Activated T-cell treated with anti-CD3 and anti-CD28 coated beads for 24 hours (primary cell): ENCODE measurements at places on chromosomes 3 and 15.

- no peak for DNase-seq
Measured at GRCh38 chr3:142953443-142953842, 10.0 kb downstream of the PAQR9 start.

GRCh38 chr3:157109267-157110141 lies 50.4 kb downstream of the CCNL1 start:
- DNase-seq: no peak

GRCh38 chr15:33344111-33344510 lies 33.3 kb downstream of the RYR3 start:
- DNase-seq: no peak

- DNase-seq: no peak
Measured at GRCh38 chr3:123371426-123371825, 77.5 kb downstream of the ADCY5 start.

DNA sequence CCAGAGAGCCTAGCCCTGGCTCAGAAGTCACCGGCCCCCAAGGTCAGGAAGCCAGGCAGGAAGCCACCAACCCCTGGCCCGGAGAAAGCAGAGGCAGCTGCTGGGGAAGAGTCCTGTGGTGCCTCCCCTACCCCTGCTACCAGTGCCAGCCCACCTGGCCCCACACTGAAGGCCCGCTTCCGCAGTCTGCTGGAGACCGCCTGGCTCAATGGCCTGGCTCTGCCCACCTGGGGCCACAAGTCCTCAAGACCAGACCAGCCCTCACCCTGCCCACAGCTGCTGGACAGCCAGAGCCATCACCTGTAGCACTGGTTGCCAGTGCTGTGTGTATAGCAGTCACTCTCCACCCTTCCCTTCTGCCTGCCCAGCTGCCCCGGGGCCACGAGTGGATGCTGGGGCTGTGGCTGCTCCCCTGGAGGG lies 9.1 kb downstream of the C15orf39 start:
- DNase-seq: no peak

DNA sequence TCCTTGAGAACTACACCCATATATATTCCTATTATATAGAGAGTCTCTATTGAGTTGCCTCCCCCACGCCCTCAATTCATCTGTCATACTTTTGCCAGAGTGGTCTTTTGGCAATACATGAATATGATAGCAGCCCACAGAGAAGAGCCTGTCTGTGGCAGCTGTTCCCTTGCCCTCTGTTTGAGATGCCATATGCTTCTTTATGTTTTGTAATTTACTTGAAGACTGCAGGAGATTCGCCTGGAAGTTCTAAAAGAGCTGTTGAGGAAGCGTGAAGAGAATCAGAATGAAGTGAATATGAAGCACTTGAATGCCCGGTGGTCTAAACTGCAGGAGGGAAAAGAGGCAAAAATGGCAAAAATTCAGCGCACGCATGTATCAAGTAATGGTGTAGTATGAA lies 27.2 kb downstream of the CFAP91 start:
- DNase-seq: no peak

DNA sequence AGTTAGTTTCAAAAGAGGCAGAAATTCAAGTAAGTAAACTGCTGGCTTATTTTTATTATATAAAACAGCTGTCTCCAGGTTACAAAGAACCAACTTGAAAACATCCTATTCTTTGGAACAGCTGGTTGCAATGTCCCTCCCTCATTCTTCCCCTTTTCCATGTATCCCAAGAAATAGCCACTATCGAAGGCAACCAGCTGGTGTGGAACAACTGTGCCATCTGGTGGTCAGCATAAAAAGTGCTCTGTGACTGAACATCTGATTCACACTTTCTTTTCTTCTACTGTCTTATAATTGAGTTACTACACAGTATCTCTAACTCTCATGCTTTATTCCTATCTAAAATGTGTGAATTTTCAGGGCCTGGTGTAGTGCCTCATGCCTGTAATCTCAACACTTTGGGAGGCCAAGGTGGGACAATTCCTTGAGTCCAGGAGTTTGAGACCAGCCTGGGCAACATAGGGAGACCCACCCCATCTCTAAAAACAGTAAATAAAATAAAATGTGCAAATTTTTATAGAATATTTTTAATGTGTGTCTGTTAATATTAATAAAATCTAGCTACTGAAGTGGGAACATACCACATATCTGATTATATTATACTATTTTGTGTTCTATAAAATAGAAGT lies 9.6 kb downstream of the OSBPL11 start:
- DNase-seq: peak; percentile 28

- DNase-seq: no peak
Measured at GRCh38 chr3:46412786-46413298, 5.8 kb downstream of the CCRL2 start.

DNA sequence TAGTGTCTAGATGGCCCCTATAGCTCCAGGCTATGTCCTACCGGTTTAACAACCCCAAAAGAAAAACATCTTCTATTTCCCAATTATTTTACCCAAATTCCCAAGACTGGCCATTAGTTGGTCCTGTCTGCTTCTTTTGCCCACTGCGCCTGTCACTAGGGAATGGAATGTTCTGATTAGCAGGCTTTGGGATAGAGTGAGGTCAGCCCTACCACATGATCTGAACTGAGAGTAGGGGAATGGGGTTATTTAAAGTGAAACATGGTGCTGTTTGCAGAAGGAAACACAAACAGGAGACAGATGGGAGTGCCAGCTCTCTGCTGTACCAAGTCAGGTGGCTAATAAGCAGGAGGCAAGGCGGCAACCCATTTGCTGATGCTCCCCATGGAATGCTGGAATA lies 635.6 kb upstream of the CFAP20DC start:
- no peak for DNase-seq

- DNase-seq: no peak
Measured at GRCh38 chr3:85838921-85839320, 880.1 kb downstream of the CADM2 start.

DNA sequence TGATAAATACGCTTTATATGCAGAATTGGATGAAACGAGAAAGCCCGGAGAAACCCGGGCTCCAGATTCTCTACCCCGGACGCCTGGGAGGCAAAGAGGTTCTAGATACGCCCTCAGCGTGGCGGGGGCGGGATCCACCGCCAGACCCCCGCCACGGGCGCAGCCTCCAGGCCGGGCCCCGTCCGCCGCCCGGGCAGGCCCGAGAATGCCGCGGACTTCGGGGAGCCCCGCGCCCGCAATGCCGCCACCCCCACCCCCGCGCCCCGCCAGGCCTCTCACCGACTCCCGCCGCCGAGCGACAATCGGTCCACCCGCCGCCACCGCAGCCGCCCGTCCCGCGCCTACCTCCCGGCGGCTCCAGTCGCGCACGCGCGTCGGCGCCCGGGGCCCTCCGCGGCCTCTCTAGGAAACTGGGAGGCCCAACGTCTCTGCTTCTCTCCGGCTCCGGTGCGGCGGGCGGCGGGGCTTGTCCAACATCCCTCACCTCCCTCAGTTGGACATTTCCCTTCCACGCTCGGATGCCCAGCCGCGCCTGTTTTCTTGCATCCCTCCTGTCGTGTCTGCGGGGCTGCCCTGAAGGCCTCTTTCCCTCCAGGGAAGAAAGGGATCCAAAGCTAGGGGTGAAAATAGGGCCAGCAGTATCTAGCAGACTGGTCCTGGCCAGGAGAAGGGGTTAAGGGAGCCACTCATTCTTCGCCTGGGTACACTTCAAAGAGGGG lies at the start of gene ZNF445:
ZNF445 (minus strand) TSS at position 359 of the 719 bp plus-strand sequence. CDS start 22,121 bp downstream, outside the sequence.
- DNase-seq: peak; percentile 72

GRCh38 chr3:129040579-129041300 lies 19.8 kb upstream of the GP9 start:
- DNase-seq: no peak

DNA sequence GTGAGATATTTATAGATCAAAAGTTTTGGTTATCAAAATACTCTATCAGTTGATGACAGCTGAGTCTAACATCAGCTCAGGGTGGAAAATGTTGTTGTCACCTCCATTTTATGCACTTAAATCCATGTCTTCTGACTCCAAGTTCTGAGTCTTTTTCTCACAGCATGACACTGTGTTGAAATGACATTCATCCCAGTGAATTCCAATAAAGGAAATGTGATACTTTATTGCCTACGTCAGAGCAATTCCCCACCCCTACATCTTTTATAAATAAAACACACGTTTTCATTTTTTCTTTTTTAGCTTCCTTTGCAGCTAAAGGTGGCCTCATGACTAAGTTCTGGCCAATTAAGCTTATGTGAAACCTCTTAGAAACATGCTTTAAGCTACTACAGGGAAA lies 10.7 kb downstream of the DRD3 start:
- no peak for DNase-seq

DNA sequence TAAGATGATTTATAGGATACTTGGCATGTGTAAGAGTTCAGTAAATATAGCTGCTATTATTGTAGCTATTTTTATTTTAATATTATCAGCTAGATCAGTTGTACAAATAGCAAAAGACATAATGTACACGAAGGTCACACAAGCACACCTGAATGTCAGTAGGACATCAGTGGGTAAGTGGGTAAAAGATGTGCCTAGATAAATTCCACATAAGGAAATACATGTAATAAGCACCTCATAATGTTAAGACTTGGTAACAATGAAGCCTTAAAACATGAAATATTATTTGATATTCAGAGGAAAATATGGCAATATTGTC lies 41.5 kb downstream of the ABHD2 start:
- DNase-seq: no peak

- no peak for DNase-seq
Measured at GRCh38 chr3:122977746-122978466, 49.7 kb downstream of the SEMA5B start.

DNA sequence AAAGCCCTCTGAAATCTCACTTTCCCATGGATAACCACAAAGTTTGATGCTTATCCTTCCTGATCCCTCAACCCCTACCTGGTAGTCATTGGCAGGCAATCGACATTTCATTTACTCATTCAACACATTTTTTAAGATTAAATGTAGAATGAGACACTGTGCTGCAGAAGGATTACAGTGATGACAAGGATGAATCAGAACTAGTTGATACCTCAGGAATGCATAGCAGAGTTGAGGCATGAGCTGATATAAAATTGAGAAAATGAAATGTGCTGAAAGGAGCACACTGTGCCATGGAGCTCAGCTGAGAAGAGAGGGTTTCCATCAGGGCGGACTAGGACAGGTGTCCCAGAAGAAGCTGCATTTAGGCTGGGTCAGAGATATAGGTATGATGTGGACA lies 48.9 kb upstream of the ACTL6A start:
- DNase-seq: no peak

DNA sequence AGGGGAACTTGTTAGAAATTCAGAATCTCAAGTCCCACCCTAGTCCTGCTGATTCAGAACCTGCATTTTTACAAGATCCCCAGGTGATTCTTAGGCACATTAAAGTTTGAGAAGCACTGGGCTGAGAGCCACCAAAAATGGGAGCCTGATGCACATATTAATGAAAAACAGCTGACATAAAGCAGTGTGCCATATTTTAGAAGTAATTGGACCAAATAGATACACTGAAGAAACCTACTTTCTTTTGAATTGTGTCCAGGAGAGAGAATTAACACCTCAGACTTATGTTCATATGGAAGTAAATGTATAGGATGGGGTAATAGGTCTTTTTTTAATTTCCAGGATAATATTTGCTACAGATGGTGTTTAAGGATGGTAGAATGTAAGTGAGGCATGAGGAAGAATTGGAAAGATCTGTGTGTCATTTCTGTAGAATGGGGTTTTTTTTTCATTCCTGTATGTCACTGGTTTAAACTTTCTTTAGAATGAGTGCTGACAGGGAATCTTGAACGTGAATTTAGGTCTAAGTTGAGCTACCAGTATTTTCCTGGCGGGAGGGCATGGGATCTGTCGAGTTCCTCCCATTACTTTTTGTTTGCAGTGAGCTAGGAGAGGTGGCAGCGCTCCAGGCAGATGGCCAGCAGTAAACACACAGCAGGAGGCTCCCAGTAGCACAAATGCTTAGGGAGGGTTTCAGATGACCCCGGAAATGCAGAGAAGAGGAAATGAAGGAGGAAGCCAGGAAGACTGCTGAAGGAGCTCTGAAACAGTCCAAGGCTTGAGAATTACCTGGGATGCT lies 185.6 kb downstream of the PLCL2 start:
- DNase-seq: no peak

- peak; percentile 16 for DNase-seq
Measured at GRCh38 chr3:12869035-12869621, 27.8 kb upstream of the RPL32 start.

- DNase-seq: no peak
Measured at GRCh38 chr15:93486407-93487117, 397.6 kb upstream of the RGMA start.

DNA sequence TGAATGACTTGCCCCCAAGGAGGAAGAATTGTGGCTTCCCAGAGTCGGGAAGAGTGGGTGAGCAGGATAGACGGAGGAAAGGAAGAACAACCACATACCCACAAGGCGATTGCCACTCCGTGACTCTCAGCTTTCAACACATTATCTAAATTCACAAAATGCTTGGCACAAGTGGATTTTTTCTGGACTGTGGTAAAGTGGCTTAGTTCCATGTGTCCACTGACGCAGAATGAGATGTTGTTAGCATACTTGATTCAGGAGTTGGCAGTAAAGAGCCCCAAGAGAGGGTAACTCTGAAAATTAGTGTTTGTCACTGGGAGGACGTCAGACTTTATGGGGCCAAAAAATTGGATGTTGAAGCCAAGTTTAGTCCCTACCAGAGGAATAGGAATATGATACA lies 198.8 kb upstream of the CTNNB1 start:
- DNase-seq: no peak

DNA sequence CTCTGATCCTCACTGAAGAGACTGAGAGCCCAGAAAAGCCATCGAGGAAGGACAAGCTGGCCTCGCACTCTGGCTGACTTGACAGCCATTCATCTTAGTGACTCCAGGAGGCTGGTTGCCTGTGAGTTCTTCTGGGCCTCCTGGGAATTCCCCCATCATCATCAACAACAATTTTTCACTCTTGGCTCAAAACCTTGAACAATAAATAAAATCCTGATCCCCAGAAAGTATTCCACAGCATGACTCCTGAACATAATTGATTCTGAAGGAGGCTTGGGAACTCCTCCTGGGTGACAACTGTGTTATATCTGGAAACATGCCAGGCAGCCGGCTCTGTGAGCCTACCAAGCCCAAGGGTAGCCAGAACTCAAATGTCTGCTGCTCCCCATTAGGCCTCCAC lies 188.6 kb downstream of the SHQ1 start:
- no peak for DNase-seq

- no peak for DNase-seq
Measured at GRCh38 chr3:39101022-39101689, 6.3 kb downstream of the GORASP1 start.

GRCh38 chr3:104291878-104292277 lies 1074.8 kb upstream of the ALCAM start:
- no peak for DNase-seq

DNA sequence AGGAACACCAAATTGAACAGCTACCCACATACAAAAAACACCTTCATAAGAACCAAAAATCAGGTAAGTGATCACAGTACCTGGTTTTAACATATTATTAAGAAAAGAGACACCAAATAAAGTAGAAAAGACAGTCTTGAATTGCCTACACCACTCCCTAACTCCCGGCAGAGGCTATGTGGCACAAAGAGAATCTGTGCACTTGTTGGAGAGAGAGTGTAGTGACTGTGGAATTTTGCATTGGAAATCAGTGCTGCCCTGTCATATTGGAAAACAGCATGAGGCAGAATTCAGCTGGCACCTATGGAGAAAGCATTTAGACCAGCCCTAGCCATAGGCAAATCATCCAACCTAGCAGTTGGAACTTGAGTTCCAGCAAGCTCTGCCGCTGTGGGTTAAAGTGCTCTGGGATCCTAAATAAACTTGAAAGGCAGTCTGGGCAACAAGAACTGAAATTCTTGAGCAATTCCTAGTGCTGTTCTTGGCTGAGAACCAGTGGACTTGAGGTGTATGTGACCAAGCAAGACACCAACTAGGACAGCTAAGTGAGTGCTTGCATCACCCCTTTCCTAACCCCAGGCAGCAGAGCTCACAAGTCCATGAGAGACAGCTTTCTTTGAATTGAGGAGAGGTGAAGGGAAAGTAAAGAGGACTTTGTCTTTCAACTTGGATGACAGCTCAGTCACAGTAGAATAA lies 969.6 kb upstream of the ALCAM start:
- no peak for DNase-seq
